T-helper 9 cell (primary cell): ENCODE measurements at places on chromosomes 2 and 18.

GRCh38 chr2:218271487-218271797, 1.1 kb downstream of the PNKD start:
- DNase-seq: no peak

GRCh38 chr18:3710712-3711301, 260.8 kb downstream of the TGIF1 start:
- no peak for DNase-seq

DNA sequence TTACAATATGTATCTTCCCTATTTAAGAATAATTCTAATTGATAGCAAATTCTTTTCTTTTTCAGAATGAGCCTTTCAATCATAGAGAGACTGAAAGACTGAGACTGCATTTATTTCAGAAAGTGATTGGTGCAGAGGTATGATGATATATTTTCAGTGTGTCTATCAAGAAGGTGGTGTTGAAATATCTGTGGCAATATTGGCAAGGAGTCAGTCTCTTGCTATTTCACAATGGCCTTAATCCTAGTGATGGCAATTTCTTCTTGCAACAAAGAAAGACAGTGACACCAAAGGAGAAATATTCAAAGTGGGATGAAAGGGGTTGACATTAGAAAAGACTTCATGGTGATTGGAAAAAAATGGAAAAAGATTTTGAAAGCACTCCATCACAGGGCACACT, 21.7 kb upstream of the ZBTB14 start:
- no peak for DNase-seq

DNA sequence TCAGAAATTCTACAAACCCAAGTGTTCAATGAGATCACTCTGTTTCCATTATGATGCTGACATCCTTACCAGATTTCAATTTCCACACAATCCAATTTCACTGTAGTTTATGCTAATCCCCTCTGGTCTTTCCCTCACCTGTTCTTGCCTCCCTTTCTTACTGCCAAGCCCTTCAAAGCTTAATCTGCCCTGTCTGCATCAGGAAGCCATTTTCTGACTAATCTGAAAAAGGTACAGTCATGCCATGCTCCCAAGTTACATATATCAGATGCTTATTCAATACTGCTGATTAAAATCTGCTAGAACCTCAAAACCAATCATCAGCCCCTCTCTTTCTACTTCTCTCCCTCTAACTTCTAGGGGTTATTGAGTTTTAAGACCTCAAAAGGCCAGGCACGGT, 8.9 kb downstream of the KRTCAP3 start:
- no peak for DNase-seq

GRCh38 chr2:12240206-12240605, 476.5 kb upstream of the TRIB2 start:
- no peak for DNase-seq

DNA sequence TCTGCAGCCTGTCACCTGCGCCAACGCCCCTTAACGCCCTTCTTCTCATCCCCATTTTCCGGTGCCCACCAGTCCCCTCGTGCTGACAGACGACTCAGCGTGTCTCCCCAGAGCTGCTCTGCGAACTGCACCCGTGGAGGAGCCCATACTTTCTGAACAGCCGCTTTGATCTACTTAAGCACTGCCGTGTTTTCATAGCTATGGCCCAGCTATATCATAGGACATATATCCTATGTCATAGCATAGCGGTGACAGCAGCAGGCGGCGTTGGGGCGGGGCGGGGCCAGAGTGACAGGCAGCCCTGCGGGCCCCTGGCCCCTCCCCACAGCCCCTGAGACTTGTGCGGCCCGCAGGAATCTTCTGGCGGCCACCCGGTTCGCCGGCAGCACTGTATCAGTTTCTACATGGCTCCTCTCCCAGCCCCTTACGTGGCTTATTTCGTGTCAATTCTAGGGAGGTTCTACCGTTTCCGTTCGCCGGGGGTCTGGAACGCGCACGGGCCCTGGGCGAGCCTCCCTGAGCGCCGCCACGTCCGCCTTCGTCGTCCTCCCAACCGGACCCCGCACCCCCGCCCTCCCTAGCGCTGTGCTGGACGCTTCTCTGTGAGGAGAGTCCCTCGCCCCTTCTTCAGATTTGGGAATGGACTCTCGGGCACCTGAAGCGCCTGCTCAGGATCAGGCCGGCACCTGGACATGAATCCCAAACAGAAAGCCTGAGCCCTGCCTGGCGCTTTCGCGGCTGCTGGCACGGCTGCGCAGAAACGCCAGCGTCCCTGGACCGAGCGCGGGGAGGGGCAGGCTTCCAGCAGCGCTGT, 35.4 kb downstream of the PTPN18 start:
- peak; percentile 40 for DNase-seq

- no peak for DNase-seq
Observed at GRCh38 chr2:80374105-80374504, 69.6 kb upstream of the LRRTM1 start.

- no peak for DNase-seq
Observed at GRCh38 chr2:223523551-223524001, 78.6 kb downstream of the SCG2 start.
